HFFc6 (cell line): ENCODE measurements at places on chromosomes 2 and 18. TPM values are rescaled to one million over a fixed set of nuclear protein-coding genes. Genes with fewer than 3 reads are reported as not detected.

The DNAJC27 gene
- total RNA-seq = 3.2 to 4.1 TPM (median 3.7 TPM) in 3 replicates

The SMAD7 gene
- total RNA-seq = 29.1 to 37.4 TPM (median 33.2 TPM) in 3 replicates

The LRATD1 gene
- total RNA-seq = 0.08 TPM in 1 of 2 replicates, not detected in the other

The ALLC gene
- total RNA-seq = not detected in 3 replicates

The LIMS3 gene
- total RNA-seq = 0.18 to 1.2 TPM (median 0.25 TPM) in 3 replicates

The RFX8 gene
- total RNA-seq = 3.0 to 5.4 TPM (median 3.8 TPM) in 3 replicates
